ENCODE measurements at places on chromosomes 3 and 15.

DNA sequence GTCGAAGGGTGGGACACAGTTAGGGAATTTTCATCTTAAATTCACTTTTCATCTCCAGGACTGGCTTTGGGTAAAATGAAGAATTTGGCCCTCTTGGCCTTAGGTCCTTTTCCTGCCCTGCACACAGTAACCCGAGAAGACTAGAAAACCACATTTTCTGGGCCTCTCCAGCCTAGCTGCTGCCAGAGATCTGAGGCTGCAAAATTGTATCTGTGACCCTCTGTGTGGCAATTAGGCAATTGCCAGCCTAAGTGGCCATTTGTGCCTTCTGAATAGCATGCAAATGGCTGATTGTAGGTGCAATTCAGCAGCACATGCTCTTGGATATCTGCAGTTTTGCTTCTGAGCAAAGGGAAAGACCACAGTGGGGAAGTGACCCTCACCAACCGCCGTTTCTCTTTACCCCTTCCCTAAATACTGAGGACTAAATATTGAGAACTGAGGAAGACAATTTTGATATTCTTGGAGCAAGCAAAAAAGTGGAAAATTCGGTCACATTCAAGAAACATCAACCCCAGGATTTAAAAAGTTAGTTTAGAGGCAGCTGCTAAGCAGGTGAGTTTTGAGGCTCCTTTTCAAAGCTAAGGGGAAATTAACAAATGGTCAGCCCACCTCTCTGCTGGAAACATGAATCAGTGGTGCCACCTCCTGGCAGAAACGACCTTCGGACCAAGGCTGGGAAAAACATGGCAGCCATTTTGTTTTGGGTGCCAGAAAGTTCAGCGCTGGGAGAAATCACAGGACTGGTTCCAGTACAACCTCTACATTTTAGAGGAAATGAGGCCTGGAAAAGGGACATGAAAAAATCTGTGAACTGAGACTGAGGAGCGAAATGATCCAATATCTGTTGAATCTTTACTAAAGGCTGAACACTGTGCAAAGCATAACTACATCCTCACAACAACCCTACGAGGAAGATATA is 56.6 kb upstream of the PRTG start:
- no peak for DNase-seq

GRCh38 chr15:60890375-60891230 is 338.5 kb downstream of the RORA start:
- no peak for DNase-seq

DNA sequence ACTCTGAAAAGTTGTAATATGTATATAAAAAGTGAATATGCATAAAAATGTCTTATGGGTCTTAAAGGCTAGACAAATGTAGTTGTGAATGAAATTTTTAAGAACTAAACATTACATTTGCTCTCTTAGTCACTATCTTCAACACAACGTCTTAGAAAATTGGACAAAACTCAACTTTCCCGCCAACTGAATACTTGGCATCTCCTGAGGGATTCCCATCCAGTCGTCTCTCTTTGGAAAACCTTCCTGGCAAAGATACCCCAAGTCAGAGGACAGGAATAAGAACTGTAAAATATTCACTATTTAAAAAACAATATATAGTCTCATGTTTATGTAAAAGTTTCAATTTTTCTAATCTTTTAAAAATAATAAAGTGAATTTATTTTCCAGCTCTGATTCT is 354.8 kb downstream of the GRM7 start:
- DNase-seq: no peak

GRCh38 chr3:57709559-57709958 is 16.7 kb upstream of the DENND6A start:
- DNase-seq: no peak

GRCh38 chr15:26295336-26296085 is 432.4 kb upstream of the ATP10A start:
- DNase-seq: no peak

- DNase-seq: no peak
Measured at GRCh38 chr3:52783211-52783555, 5.8 kb downstream of the ITIH1 start.

GRCh38 chr3:59367150-59367549 is 317.3 kb upstream of the CFAP20DC start:
- no peak for DNase-seq

GRCh38 chr3:188008582-188009213 is 145.3 kb upstream of the LPP start:
- no peak for DNase-seq

- DNase-seq: no peak
Measured at GRCh38 chr3:136305879-136306278, 55.7 kb downstream of the PCCB start.

DNA sequence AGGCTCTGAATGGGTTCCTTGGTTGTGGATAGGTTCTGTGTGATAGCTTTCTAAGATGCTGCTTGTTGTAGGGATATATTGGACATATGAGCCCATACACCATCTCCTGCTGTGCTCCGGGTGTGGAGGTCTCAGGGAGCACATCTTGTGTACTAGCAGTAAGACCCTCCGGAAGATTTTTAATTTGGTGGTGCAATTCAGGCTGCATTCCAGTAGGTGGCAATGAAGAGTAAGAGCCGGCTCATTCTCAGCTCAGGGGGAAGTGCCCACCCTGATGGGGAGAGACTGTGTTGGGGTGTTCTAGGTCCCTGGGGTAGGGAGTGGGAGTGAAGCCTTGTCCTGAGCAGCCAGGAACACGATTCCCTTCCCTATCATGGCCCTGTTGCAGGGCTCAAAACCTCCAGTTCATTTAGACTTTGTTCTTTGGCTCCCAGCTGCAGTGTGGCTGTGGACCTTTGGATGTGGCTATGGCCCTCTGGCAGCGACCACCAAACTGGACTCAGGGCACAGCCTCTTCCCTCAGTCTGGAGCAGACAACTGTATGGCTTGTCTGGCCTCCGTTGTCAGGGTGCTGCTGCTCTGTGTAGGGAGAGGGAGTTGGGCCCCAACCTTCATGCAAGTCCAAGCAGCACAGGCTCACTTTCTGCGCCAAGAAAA is 104.7 kb downstream of the UNC13C start:
- no peak for DNase-seq

DNA sequence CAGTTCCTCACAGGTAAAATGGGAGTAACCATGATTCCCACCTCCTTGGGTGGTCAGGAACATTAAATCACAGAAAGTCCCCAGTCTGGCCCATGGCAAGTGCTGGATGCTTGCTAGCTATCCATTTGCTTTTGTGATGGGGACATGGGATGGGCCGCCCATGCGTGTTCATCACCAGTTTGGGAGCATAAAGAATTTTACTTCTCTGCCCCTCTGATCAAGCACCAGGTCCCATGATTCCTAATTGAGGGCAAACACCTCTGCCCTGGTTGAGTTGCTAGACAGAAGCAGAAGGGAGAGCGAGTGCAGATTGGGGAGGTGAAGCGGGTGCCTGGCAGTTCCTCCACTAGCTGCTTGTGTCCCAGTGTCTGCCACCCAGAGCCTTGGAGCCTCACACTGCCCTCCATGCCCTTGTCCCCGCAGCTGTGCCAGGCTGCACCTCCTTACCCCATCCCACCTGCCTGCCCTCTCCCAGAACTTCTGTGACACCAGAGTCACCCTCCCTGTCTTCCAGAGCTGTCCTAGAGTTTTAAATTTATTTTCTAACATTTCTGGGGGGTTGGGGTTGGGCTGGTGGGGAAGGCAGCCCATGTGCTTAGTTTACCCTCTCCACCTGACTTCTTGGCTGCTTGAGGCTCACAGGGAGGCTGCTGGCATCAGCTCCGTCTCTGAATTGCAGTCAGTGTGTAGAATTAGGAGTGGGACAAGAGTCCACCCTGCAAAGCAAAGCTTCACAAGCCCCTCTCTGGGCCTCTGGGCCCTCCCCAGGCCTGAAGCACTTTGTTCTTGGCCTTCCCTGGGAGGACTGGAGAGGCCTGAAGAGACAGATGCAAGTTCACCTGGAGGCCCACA is 18.4 kb downstream of the CFAP100 start:
- no peak for DNase-seq

DNA sequence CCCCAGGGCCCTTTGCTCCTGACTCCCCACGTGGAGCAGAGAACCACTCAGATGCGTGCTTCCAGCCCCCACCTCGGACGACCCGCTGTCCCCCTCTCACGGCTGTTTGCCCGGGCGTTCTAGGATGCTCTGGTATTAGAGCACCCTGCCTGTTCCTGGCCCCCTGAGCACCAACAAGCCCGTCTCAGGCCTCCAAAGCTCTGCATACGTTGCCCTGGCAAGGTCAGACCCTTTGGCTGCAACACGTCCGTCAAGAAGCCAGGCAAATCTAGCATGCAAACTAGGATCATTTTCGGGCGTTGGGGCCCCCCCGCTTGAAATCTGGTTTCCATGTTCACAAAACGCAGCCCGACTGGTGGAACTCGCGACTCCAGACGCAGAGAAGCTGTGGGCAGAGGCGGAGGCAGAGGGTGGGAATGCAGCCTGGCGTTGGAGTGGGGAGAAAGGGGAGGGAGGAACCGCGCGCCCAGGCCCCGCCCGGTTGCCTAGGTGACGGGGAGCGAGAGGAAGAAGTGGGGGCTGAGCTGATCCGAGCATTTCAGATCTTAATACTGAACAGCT is 86.2 kb upstream of the PIAS1 start:
- DNase-seq: peak; percentile 5

DNA sequence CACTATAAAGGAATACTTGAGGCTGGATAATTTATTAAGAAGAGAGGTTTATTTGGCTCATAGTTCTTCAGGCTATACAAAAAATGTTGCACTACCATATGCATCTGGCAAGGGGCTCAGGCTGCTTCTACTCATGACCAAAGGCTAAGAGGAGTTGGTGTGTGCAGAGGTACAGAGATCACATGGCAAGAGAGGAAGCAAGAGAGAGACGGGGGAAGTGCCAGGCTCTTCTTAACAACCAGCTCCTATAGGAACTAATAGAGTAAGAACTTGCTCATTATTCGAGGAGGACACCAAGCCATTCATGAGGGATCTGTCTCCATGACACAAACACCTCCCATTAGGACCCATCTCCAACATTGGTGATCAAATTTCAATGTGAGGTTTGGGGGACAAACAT is 6.0 kb upstream of the FNDC3B start:
- DNase-seq: no peak

- DNase-seq: no peak
Measured at GRCh38 chr3:58946875-58947274, 103.0 kb downstream of the CFAP20DC start.

DNA sequence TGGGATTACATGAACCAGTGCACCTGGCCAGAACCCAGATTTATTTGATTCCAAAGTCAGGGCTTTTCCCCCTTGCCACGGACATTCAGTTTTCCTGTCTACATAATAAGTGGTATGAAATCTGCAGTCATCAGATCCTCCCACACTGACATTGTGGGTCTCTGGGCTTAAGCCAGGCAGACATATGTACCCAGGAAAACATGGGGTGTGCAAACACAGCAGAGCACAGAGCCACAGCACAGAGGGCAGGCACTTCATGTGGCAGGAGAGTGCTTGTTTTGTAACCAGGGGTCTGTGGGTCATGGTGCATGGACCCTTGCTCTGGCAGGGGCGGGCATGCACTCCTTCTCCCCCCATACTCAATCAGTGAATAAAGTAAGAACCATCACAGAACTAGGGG is 6.1 kb upstream of the ABTB1 start:
- DNase-seq: no peak

DNA sequence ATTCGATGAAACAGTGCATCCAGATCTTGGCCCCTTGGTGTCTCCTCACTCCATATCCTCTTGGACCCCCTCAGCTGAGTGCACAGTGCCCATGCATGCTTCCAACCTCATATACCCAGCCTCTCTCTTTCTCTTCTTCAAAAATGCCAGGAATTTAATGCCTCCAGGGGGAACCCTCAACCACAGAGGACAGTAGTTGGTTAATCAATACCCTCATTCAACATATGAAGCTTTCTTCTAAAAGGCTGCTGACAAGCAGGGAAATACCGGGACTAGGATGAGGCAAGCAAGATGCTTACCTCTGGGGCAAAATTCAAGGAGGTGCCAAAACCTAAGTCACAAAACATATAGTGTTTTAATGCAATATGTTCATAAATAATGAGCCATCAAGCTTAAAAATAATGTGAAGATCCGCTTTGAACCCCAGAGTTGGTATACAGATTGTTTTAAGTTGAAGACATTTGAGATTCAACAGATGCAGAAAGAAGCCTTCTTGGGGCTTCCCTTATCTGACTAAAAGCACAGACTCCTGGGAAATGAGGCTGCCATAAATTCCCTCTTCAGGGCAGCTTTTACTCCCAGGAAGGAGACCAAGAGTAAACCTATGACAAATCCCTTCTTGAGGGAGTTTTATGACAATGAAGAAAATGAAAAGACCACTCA is 48.2 kb upstream of the FHIT start:
- no peak for DNase-seq

- no peak for DNase-seq
Measured at GRCh38 chr3:56468184-56469106, at the start of gene ERC2. Gene ERC2 (minus strand): TSS chr3:56468467.

DNA sequence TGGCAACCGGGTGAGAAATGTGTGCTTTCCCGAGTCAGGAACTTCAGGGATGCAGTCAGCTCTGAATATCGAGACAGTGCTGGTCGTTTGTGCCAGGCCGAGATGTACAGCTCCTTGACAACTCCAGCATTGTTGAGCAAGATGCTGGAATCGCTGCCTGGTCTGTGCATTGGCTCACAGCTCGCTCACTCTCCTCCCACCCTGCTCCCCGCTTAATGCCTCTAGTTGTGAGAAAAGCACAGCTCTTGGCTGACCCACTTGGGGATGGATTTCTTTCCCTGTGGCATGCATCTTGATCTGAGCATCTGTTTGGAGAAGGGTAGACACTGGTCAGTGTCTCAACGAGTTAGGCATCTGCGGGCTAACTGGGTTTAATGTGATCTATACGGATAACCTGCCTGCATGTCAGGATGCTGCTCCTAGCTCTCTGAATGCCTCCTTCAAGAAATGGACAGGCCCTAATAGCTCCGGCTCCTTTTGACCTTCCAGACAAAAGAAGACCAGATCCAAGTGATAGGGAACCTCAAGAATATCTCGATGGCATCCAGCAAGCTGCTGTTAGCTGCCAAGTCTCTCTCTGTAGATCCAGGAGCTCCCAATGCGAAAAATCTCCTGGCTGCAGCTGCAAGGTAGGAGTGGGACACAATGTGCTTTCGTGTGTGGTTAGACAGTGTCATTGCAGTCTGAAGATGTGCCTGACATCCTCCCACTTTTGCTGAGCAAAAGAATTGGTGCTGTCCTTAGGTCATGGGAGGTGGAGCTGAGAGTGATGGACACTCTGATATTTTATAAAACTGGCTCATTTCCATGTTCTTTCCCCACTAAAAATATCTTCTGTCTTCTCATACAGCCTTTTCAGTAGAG is 302.2 kb upstream of the TPM1 start:
- no peak for DNase-seq

- no peak for DNase-seq
Measured at GRCh38 chr15:93614386-93615104, 525.5 kb upstream of the RGMA start.

DNA sequence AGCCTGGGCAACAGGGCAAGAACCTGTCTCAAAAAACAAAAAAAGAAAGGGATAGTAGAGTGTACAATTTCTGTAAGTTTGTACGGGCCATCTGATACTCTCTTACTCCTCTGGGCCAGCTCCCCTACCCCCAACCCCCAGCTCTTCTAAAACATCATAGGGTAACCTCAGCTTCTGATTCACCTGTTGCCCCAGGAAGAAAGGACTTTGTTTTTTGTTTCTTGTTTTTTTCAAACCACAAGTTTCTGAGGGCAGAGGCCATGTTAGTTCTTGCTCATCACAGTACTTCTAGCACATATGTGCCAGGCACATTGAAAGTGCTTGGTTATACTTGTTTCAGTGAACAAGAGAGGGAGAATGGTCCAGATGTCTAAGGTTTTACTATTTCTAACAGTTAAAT is 20.2 kb downstream of the ATOSA start:
- DNase-seq: no peak

GRCh38 chr3:63954182-63954581 is 42.0 kb upstream of the SCAANT1 start:
- DNase-seq: no peak

GRCh38 chr15:79475306-79475705 is 43.2 kb downstream of the MINAR1 start:
- DNase-seq: no peak
